Right renal cortex interstitium (tissue), 3 donors: ENCODE measurements at places on chromosomes 5 and 9. TPM values are rescaled to one million over a fixed set of nuclear protein-coding genes. Genes with fewer than 3 reads are reported as not detected.

Gene SHISAL2B
- polyA plus RNA-seq: not detected

Gene CSNK1G3
- polyA plus RNA-seq: 39.7 TPM

Gene CHSY3
- polyA plus RNA-seq: 4.6 TPM

Gene ITGA2
- 32.8 TPM for polyA plus RNA-seq

Gene RMI1
- polyA plus RNA-seq: 22.4 TPM

GRCh38 chr5:151477101-151477500 is 29.7 kb downstream of the SLC36A1 start:
- DNase-seq: no peak

DNA sequence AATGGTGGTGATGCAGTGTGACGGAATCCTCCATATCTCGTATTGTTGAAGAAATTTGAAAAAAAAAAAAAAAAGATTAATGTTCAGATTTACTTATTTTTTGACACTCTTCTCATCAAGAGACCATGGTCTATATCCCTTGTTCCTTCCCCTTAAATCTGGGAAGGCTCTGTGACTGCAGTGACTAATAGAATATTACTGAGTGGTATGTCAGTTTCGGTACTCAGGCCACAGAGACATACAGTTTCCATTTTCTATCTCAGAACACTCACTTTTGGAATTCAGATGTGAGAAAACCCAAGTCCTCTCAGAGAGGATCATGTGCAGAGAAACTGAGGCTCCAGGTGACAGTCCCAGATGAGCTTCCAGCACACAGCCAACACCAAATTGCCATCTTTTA is 1193.5 kb downstream of the DTWD2 start:
- DNase-seq: no peak

DNA sequence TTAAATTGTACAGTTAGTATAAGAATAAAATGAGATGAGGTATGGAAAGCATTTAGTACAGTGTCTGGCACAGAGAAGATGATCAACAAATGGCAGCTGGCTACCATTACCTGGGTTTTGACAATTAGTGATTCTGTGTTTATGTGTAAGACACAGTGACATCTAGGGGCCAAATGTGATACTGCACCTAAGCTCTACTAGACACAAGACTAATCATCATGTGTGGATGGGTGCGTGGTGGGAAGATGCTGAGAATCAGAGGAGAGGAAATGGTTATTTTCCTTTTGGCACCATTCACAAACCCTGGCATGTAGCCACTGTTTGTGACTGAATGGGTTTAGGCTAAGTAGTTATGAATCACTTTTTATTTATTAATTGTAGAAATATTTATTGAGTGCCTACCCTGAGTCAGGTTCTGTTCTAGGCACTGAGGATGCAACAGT is 109.8 kb upstream of the TBC1D2 start:
- no peak for DNase-seq

DNA sequence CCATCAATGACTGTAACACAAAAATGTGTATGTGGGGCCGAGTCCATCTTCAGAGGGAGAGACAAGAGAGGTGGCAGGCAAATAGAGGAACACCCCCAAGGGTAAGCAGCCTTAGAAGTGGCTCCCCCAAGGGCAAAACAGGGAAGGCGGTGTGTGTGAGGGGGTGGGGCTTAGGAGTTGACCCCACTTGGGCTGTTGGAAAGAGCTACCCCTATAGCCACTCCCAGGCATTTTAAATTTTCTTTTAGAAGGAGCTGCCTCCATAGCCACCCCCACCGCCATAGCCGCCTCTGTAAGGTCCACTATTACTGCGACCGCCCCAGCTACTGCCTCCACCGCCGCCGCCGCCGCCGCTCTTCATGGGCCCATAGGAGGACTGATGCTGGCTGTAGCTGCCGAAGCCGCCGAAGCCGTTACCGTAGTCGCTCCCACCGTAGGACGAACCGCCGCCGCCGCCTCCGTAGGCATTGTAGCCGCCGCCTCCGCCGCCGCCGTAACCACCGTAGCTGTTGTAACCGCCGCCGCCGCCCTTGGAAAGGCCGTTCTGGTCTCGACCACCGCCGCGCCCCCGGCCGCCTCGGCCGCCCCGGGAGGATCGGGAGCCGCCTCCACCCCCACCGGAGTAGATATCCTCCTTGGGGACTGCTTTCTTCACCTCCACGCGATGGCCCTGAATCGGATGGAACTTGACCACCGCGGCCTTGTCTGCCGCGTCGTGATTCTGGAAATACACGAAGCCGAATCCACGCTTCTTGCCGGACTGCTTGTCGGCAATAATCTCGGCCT is 1.1 kb downstream of the HNRNPA0 start:
- no peak for DNase-seq

- DNase-seq: no peak
Measured at GRCh38 chr5:104071887-104072286, 509.3 kb upstream of the NUDT12 start.

GRCh38 chr9:3397766-3398165 is 128.0 kb downstream of the RFX3 start:
- no peak for DNase-seq

- DNase-seq: no peak
Measured at GRCh38 chr9:5957166-5957565, 58.3 kb downstream of the RANBP6 start.

DNA sequence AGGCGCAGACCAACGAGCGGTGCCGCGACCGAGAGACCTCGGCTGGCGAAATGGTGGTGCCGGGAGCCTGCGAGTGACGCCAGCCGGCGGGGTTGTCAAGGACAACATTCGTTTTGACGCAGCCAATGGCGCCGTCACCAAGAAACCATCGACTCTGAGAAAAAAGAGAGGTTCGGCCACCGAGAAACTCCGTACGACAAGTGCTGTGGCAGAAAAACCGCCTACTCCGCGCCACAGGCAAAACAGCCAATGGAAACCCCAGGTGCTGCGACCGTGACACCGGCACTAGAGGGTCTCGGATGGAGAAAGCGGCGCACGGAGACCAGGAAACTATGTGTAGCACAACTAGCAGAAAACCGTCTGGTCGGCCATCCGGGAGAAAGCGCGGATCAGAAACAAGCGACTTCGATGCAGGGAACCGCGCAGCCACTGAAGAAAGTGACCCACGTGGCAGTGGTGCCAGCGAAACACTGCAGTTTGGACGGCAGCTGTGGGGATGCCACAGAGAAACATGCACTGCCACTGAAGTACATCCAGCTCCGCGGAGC is 88.8 kb downstream of the ANXA2R start:
- DNase-seq: no peak

GRCh38 chr5:9188131-9188530 is 357.7 kb downstream of the SEMA5A start:
- no peak for DNase-seq

DNA sequence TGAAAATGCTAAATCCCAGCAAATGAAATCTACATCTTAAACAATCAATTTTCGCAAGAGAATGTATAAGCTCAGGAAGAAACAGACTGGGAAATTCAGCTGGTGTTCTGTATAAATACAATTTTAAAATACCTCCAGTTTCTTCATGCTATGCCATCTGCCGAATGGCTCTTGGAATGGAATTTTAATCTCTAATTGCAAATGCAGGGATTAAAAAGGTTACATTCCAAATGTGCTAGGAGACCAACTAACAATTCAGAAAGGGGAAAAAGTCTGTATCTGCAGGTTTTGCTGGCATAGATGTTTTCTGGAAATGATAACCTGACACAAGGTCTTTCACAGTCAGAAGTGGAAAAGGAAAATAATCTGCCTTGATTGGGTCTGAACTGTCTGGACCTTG is 379.7 kb downstream of the MAT2B start:
- DNase-seq: no peak

GRCh38 chr5:89395111-89395510 is 512.1 kb upstream of the MEF2C start:
- DNase-seq: no peak

- peak; percentile 36 for DNase-seq
Measured at GRCh38 chr9:10366171-10366779, 246.5 kb downstream of the PTPRD start.

DNA sequence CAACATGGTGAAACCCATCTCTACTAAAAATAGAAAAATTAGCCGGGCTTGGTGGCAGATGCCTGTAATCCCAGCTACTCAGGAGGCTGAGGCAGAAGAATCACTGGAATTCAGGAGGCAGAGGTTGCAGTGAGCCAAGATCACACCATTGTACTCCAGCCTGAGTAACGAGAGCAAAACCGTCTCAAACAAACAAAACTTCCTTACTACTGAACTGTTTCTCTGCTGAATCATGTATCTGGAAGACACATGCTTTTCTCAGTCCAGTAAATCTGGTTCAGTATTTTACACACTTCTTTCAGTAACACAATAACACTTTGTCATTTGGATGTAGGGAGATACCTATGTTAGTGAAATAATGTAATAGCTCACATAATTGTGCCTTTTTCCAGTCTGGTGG is 7.9 kb downstream of the TRMT10B start:
- DNase-seq: no peak

- no peak for DNase-seq
Measured at GRCh38 chr5:67021521-67021920, 175.1 kb downstream of the CD180 start.

DNA sequence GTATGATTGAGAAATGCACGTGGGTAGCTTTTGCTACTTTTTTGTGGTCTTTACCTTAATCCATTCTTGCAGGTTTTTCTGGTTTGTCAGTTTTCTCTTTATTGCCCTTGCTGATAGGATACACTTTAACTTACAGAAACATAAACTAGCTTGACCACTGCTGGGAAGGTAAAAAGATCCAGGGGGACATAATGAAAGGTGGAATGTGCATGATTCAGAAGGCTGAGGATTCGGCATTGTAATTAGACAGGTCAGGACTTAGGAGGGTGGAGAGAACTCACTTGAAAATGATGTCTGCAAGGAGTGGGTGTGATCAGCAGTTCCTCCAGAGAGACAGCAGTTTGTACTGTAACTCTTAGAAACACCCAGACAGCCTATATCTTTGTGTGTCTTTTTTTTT is 19.8 kb upstream of the TXNDC8 start:
- DNase-seq: peak; percentile 19

GRCh38 chr5:72468606-72469005 is 38.6 kb downstream of the ZNF366 start:
- no peak for DNase-seq

DNA sequence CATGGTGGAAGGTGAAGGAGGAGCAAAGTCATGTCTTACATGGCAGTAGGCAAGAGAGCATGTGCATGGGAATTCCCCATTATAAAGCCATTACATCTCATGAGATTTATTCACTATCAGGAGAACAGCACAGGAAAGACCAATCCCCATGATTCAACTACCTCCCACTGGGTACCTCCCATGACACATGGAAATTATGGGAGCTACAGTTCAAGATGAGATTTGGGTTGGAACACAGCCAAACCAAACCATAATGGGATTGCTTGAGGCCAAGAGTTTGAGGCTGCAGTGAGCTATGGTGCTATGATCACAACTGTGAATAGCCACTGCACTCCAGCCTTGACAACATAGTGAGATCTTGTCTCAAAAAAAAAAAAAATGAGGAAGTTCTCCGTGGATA is 581.8 kb downstream of the TAF11L14 start:
- no peak for DNase-seq

GRCh38 chr5:32207355-32207634 is 33.2 kb upstream of the GOLPH3 start:
- DNase-seq: no peak

- DNase-seq: no peak
Measured at GRCh38 chr5:75617736-75618352, 6.6 kb downstream of the ANKDD1B start.

- no peak for DNase-seq
Measured at GRCh38 chr5:95925939-95926338, 35.7 kb downstream of the ELL2 start.
